ENCODE measurements at places on chromosomes 7 and 10.

- no peak for DNase-seq
Observed at GRCh38 chr7:30557245-30557644, 37.4 kb upstream of the GARS1 start.

- DNase-seq = no peak
Observed at GRCh38 chr7:152073352-152073751, 47.9 kb downstream of the GALNT11 start.

GRCh38 chr10:95691281-95691680 is 2.4 kb downstream of the TCTN3 start:
- no peak for DNase-seq

GRCh38 chr7:94272821-94273583 is 121.7 kb upstream of the COL1A2 start:
- DNase-seq = no peak

- DNase-seq = no peak
Observed at GRCh38 chr10:108775911-108776475, 1147.3 kb downstream of the XPNPEP1 start.

DNA sequence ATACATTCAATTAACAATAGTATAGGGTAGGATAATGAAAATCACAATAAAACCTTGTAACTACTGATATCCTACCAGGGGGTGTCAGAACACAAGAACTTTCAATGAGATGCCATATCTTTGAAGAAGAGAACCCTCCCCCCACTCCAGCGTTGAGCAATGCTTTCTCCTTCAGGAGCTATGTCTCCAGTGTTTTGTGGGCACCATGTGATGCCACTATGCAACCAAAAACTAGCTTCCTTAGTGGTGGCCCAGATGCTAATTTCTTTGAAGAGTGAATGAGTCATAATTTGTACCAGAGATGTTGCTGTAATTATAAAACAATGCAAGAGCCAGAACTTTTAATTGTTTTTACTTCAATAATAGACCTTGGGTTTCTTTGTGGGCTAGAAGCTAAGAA is 76.0 kb upstream of the ADO start:
- no peak for DNase-seq

GRCh38 chr10:15457382-15457781 is 86.3 kb upstream of the FAM171A1 start:
- DNase-seq = no peak

- DNase-seq = no peak
Observed at GRCh38 chr10:72736828-72737220, 44.9 kb downstream of the MCU start.

DNA sequence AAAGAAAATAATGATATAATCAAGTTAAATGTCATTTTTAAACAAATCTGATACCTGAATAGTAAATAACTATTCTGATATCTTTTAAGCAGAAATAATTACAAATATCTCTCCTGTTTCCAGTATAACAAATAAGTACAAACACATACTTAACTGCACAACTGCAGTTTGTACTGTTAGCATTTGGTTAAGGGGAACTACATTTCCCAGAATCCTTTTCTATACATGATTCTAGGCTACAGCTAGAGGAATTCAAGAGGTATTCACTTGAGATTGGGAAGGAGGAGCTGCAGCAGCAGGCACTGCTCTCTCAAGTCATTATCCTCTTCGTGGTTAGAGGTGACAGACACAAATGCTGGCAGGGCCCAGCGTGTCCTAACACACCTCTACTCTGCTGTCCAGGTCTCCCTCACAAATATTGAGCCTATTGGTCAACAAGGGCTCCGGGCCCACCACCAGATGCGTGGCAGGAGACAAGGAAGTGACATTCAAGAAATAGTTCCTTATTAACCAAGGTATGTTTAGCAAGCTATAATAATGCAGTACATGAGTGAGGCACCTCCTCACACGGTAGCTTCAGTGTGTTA is 255.1 kb upstream of the MKLN1 start:
- no peak for DNase-seq

- DNase-seq = no peak
Observed at GRCh38 chr10:76554478-76554877, 1083.1 kb downstream of the KCNMA1 start.

- DNase-seq = no peak
Observed at GRCh38 chr10:107865691-107866090, 701.2 kb upstream of the SORCS1 start.

DNA sequence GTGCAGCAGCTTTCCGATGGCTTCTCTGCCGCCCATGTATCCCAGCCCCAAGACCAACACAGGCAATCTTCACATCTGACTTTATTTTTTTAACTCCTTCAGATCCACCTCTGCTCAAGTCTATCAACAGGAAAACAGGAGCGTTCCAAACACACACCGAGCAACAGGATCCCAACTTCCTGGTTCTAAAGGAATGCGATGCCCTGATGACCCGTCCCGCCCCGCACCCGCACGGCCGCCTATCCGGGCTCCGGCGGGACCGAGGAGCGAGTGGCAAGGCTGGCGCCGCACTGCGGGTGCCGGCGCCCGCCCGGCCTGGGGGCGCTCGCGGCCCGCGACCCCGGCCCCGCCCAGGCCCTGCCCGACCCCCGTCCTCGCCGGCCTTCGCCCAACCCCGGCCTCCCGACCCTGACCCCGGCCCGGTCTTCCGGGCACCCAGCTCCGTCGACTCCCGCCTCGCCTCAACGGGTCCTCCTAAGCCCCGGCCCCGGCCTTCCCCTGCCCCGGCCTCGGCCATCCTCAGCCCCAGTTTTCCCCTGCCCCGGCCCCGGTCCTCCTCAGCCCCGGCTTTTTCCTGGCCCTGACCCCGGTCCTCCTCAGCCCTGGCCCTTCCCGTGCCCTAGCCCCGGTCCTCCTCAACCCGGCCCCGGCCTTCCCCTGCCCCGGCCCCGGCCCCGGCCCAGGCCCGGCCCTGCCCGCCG is 730 bp downstream of the LARP4B start:
- DNase-seq = peak; percentile 19

GRCh38 chr7:94274828-94275227 is 119.9 kb upstream of the COL1A2 start:
- DNase-seq = no peak

Data from activated gamma-delta T cell (primary cell).